ENCODE measurements at places on chromosomes 5 and 9. TPM values are rescaled to one million over a fixed set of nuclear protein-coding genes. Genes with fewer than 3 reads are reported as not detected.

DNA sequence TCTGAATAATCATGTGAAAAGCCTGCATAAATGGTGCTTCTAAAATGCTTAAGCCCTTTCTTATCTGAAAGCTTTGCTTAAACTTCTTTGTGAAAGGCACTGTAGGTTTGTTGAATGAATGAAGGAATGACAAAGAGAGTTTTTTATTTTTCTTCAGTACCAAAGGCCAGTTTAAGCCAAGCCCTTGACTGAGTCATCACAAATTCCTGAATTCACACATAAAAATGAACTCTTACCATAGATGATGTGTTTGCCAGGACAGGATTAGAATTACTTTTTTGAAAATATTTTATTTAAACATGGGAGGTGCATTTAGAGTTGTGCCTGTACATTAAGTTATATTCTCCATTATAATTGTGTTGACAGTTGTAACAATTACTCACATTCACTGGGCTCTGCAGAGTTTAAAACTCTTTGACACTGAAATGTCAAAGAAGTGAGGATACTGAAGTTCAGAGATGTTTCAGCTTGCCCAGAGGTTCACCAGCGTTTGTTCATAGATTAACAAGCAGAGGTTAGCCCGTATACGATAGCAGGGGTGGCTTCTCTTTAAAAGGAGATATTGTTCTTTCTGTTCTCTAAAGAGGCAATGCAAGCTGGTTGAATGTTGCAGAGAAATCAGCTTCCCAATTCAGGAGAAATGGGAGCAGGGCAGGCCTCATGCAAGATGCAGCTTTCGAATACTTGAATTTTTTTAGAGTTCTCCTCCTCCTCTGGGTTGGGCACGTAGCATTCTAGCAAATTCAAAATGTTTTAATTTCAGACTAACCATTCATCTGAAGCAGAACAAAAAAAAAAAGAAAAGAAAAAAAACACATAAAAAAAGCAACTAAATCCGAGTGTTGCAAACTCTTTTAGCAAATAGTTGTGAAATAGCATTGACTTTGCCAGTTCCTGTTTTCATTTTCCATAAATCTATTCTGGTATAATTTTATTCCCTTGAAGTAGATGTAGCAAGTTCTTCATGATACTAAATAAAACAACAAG lies 358.7 kb upstream of the KLF4 start:
- DNase-seq, result no peak

GRCh38 chr9:19481121-19481870 lies 72.5 kb downstream of the ACER2 start:
- DNase-seq, result no peak

GFI1B gene
- total RNA-seq, result not detected

- DNase-seq, result no peak
Observed at GRCh38 chr5:1096838-1097237, 15.0 kb downstream of the SLC12A7 start.

DNA sequence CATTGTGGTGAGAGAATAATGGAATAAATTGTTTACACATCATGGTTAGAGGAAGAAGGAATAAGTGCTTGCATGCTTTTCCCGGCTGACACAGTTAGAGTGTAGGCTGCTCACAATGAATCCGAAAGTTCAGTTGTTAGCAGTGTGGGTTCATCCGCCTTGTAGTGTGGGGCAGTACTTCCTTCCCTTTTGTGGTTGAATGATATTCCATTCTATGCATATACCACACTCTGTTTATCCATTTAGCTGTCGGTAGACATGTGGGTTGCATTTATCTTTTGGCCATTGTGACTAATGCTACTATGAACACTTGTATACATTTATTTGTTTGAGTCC lies 84.0 kb downstream of the COL5A1 start:
- no peak for DNase-seq

DNA sequence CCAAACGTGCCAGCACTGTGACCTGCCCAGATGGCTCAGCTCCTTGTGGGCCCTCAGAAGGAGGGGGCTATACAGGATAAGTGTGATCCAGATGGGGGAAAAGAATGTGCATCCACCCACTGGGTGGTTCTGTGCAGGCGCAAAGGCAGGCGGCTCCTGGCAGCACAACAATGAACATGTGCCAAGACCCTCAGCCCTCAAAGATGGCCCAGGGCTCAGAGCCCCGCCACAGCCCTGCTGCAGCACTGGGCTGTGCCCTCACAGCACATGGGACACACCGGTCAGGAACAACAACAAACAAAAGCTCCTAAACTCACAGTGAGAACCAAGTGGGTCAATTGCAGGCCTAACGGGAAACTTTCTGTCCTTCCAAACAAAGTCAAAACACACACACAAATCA lies 4.7 kb downstream of the SEMA4D start:
- DNase-seq, result no peak

RFESD gene
- 1.6 TPM for total RNA-seq

SHOC1 gene
- total RNA-seq, result not detected

GRCh38 chr5:112186401-112186990 lies 232.6 kb downstream of the EPB41L4A start:
- DNase-seq, result peak; percentile 63

GRCh38 chr9:3793971-3794383 lies 268.2 kb upstream of the RFX3 start:
- DNase-seq, result no peak

SPINK13 gene
- total RNA-seq, result not detected

- DNase-seq, result no peak
Observed at GRCh38 chr9:88355166-88355565, 33.1 kb upstream of the SPIN1 start.

GRCh38 chr9:76644647-76645250 lies 119.5 kb upstream of the PCA3 start:
- no peak for DNase-seq

DNA sequence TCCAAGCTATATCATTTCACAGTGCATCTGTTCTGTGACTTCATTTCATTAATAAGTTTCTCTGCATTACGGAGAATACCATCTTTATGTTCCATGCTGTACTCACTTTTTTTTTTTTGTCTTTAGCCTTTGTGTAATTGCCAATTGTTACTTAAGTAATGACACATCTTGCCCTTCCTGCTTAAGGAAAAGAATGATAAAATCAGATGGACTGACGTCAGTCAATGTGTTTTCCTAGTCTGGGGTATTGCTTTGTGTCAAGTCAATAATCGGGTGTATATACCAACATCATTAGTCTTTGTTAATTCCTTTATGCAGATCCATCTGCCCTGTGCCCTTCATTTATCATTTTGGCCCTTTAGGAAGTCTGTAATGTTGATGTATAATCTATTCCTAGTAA lies 133.5 kb downstream of the CD180 start:
- DNase-seq, result no peak

DNA sequence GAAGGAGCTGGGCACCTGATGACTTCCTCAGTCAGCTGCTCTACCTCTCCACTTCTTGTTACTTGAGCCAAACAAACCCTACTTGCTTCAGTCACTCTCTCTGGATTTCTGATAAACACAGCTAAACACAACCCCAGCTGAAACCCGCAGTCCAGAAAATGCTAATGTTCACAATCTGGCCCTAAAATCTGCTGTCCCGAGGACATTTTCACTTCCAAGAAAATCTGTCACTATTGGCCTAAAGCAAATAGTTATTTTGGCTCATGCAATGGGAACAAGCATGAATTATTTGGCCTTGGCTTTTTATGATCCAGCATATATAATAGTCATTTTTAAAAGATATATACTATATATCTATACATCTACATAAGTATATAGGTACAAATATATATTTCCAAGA lies 19.1 kb downstream of the FAM81B start:
- peak; percentile 19 for DNase-seq

IRX1 gene
- total RNA-seq, result under 0.01 TPM

DNA sequence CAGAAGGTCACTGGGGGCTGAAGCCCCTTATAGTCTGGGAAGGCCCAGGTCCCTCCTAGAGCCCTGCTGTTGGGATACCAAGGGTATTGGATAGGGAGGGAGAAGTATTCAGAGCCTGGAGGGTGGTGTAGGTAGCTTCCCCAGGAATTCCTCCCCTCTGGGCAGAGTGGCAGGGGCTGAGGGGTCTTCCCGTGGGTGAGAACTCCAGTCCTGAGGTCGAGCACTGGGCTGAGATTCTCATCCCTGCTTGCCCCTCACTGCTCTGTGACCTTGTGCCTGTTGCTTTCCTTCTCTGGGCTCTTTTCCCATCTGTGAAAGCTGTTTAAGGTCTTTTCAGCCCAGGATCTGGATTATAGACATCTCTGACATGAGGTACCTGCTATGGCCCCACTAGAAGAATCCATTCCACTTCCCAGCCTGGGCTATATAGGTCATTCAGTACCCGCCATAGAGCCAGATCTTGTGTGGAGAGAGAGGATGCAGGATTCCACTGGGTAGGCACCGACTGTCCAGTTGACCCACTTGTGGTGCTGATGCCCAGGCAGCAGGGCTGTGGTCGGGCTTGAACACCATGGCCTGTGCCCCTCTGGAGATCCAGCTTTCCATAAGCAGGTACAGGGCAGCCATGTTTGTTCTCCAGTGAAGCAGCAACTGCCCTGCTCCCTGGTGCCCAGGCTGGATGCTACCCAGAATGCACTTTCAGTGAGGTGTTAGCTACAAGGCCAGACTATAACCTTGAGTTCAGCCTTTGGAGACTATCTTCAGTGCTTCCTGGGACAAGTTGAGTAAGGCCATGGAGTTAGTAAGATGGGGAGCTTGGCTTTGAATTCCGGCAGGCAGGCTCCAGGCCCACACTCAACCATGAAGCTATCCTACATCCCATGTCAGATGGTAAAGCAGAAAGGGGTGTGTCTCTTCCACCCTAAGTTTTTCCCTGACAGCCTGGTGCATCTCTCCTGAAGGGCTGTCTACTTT lies 60.1 kb downstream of the AMBP start:
- no peak for DNase-seq

DNA sequence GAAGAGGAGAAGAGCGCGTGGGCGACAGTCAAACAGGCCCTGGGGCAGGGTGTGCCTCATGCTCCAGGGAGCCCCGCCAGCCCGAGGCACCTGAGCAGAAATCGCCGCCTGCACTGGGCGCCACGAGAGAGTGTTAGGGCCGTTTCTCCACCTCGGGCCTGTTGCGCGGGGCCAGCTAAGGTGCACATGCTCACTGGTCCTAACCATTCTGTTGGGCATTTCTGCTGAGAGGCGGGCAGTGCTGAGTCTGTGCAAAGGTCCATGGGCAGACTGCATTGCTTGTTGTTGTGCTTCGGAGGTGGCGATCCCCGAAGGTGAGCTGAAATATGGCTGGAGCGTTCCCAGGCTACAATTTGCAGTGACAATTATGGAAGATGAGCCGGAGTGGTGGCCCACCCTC lies 367.8 kb upstream of the SPATA31A5 start:
- no peak for DNase-seq

SPARC gene
- 92.5 TPM for total RNA-seq

NPR3 gene
- total RNA-seq, result 0.22 TPM

DNA sequence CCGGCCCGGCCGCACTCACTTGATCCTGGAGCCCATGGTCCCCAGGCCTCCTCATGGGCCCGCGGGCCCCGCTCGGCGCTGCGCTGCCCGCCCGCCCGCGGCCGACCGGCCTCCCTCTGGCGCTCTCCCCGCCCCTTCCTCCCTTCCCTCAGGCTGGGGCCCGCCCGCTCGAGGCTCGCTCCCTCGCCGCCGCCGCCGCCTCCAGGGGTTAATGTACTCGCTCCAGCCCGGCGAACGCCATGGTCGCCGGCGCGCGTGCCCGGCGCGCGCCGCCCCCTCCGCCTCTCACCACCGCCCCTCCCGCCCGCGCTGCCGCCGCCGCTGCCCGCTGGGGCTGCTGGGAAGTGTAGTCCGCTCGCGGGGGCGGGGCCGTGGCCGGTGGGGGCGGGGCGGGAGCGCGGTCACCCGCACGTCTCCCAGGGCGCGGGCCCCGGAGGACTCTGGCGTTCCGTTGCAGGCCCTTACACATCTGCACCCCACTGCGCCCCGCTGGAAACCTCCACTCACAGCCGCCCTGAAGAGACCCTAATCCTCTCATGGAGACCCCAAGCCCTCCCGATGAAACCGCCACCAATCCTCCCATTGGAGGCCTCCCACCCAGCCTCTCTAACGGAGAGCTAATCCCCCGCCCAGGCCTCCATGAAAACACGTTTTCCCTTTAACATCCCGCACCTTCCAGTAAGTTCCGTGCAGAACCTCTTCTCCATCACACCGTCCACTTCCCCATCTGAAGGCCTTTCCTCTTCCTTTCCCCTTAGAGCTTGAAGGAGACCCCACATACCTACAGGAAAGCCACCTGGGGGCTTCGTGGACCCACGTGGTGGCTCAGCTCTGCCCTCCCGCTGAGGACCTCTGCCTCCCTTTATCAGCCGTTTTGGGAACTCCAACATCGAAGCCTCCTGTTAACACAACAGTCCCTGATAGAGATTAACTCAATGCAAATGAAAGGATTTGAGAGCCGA lies at the start of gene DENND1A:
Gene DENND1A (minus strand): TSS at position 257 of the 962 bp plus-strand sequence. CDS start 221 bp downstream, at position 36.
- DNase-seq, result peak; percentile 90

TMEM215 gene
- total RNA-seq, result not detected

PCDHB12 gene
- total RNA-seq, result 1.4 TPM

DNA sequence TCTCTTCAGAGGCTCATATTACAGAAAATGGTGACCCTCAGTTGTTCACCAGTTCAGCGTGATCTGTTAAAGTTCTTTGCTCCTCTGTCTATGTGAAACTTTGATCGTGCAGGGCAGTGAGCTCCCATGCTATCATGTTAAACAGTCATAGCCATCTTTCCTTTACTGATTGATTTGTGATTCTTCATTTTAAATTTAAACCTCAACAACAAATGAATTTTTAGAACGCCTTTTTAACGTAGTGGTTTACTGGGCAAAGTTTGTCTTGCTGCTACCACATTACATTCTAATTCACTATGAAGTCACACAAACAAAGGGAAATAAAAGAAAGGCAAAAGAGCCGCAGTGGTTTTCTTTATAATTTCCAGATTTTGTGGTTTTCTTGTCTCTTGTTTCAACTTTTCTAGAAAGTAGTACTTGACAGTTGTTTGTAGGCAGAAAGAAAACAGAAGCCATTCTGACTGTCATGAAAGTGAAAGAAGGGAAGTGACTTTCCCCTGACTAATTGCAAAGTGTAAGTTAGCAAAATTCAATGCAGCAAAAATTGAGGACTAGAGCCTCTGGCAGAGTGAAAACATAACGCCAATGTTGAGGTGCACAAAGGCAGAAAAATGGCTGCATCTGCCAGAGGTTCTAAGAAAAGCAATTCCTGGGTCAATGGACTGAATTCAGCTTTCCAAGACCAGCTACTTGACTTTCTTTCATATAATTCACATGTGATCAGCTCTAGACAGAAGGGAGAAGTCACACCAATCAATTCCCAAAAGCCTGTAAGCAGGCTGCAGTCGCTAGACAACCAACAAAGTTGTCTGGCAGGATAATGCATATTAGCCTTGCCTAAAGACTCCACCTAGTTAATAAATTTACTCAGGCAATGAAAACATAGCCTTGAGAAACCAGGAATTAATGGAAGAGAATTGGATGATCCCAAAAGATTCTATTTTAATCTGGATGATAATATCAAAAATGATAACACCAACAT lies 7.1 kb upstream of the IFNA6 start:
- no peak for DNase-seq

GRCh38 chr9:18596920-18597319 lies 123.0 kb downstream of the ADAMTSL1 start:
- DNase-seq, result no peak

OR1J2 gene
- total RNA-seq, result not detected

DNA sequence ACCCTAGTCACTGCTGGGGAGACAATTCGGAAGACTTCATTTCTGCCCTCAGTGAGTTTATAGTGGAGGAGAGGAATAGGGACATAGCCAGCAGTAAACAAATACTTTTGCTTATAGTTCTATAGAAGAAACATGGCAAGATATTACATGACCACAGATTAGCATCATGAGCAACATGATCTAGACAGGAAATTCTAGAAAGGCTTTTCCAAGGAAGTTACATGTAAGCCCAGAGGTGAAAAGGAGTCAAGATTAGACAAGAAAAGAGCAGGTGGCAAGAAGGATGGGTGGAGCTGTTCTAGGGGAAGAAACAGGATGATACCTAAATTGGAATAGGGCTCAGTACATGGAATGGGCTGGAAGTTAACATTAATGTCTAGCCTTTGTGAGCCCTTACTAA lies 82.8 kb upstream of the MYO10 start:
- DNase-seq, result no peak

CAMK4 gene
- total RNA-seq, result 0.44 TPM

Data from lung microvascular endothelial cell (primary cell).